ENCODE measurements at places on chromosomes 16 and 17. TPM values are rescaled to one million over a fixed set of nuclear protein-coding genes. Genes with fewer than 3 reads are reported as not detected.

GRCh38 chr16:85401370-85401916 is 211.7 kb upstream of the GSE1 start:
- H3K27me3 ChIP-seq, result no peaks in the 10 kb centered on the region
- DNase-seq, result no peak

SLC16A13 gene
- 1.9 TPM for polyA plus RNA-seq

DNA sequence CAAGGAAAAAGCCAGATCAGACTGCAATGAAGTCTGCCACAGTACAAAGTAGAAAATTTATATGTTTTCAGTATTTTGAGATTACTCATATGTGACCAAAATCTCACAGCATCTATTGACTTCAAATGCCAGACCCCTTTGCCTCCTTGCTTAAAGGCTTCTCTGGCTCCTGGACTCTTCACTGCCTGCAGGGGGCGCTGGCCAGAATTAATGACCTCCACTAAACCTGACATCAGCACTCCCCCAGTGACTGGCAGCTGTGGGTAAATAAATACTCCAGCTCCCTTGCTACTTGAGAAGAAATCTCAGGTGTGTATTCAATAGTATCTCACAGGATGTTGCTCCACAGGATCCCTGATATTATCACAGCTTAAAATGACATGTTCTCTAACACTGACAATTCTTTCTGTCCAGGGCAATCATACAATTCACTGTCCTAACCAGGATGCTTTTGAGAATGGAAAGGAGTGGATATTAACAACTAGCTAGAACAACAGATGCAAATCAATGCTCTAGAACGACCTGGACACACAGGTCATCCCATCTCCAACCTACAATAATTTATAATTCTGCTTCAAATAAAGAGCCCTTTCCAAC is 4.0 kb downstream of the BECN1 start:
- H3K27ac ChIP-seq, result no peak overlapping the region
- H3K4me3 ChIP-seq, result no peak overlapping the region
- H3K27me3 ChIP-seq, result no peaks in the 10 kb centered on the region
- DNase-seq, result peak; percentile 49

DNA sequence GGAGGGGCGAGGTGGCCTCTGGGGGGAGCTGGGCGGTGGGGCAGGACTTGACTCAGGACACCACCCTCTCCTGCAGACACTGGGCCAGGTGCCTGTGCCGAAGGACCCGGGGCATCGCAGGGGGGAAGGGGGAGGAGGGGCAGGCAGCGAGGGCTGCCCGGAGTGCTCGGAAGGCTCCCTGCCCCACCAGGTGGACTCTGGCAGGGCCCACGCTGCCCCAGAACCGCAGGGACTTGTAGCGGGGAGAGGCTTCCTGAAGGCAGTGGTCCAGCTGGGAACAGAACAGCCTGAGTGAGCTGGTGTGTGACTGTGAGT is 4.4 kb upstream of the HCRT start:
- no peaks in the 10 kb centered on the region for H3K27me3 ChIP-seq
- no peak for DNase-seq
- no peaks in the 10 kb centered on the region for H3K36me3 ChIP-seq
- peaks cover 18% of the 10 kb centered on the region for H3K4me1 ChIP-seq

HLF gene
- polyA plus RNA-seq, result 0.56 TPM

ZNF286A gene
- polyA plus RNA-seq, result 23.5 TPM

- no peak overlapping the region for H3K27ac ChIP-seq
- no peaks in the 10 kb centered on the region for H3K27me3 ChIP-seq
- peaks cover 50% of the 10 kb centered on the region for H3K36me3 ChIP-seq
- no peaks in the 10 kb centered on the region for H3K4me1 ChIP-seq
- no peak overlapping the region for H3K4me3 ChIP-seq
Observed at GRCh38 chr16:72112906-72113615, 19.4 kb downstream of the DHX38 start.

DNA sequence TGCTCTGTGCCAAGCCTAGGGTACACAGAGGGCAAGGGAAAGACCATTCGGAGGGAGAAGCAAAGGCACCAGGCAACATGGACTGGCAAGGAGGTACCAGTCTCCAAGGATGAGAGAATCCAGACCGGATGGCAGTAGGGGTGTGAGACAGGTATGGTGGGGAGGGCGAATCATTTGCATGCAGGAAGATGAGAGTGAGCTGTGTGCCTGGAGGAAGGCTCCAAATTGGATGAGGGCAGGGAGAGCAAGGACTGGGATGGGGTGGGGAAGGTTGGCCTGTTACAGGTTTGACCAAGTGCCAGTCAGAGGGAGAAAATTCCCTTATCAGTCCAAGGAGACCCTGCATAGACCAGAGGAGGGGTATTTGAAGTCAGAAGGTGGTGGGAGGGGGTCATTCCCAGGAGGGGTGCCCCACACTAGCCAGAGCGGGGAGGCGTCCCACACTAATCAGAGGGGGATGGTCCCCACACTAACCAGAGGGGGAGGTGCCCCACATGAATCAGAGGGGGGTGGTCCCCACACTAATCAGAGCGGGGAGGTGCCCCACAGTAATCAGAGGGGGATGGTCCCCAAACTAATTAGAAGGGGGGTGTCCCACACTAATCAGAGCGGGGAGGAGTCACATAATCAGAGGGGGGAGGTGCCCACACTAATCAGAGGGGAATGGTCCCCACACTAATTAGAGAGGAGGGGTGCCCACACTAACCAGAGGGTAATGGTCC is 737 bp downstream of the CANT1 start:
- H3K4me1 ChIP-seq, result peaks cover 49% of the 10 kb centered on the region
- H3K27ac ChIP-seq, result peak overlapping the region; percentile 71
- H3K36me3 ChIP-seq, result no peaks in the 10 kb centered on the region
- peaks cover 7% of the 10 kb centered on the region for H3K27me3 ChIP-seq
- DNase-seq, result no peak
- peak overlapping the region; percentile 86 for H3K4me3 ChIP-seq

DNA sequence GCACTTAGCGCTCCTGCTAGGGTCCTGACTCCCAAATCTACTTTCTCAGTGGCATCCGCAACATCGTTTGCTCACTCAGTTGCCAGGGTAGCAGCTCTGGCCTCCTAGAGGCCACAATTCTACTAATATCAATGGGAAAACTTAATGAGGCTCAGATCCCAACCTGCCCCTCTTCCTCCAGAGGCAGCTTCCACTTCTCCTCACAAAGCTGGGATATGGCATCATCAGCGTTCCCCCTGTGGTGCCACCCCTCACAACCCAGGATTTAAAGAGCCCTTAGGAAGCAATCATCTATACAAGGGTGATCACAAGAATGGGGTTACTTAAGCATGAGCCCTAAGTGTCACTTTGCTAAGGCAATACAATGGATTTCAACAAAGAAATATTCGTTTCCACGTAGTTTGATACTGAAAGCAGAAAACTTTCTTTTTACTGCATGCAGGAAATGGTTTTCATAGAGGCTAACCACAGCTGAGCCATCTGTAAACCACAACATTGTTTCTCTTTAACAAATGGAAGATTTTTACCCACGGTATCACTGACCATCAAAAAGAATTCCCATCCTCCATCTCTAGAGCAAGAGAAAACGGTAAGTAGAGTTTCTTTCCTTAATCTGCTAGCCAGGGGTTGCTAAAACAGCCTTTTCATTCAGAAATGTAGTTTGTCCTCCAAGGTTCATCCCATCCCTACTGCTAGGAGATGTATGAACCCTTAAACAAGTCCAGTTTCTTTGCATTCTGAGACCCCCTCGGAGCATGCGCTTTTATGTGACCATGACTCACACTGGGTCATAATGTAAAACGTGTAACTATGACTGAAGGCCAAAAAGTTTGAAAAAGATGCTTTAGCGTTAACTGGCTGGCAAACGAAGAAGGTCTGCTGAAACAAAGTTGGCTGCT is 68.3 kb upstream of the BCAR1 start:
- peak; percentile 66 for DNase-seq
- peak overlapping the region; percentile 71 for H3K4me3 ChIP-seq
- H3K36me3 ChIP-seq, result peaks cover 2% of the 10 kb centered on the region
- H3K4me1 ChIP-seq, result peaks cover 28% of the 10 kb centered on the region
- H3K27me3 ChIP-seq, result no peaks in the 10 kb centered on the region

- H3K4me3 ChIP-seq, result no peak overlapping the region
- DNase-seq, result no peak
- H3K27ac ChIP-seq, result no peak overlapping the region
- no peaks in the 10 kb centered on the region for H3K4me1 ChIP-seq
Observed at GRCh38 chr16:78690510-78690909, 591.1 kb downstream of the WWOX start.

DNA sequence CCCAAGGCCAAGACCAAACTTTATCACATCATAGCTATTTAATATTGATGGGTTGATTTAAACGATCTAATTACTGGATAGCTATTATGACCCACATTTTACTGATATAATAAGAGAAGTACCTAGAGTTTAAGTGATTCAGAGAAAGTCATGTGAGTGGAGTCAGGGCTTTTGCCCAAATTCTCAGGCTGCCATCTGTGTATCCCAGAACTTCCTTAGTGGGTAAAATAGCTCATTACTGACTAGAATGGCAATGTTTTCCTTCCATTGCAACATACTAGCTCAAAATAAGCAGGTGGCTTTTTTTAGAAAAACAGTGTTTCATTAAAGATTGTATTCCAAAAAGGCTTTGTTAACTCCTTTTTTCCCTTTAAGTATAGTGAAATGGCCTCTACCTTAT is 113.9 kb upstream of the MAF start:
- no peak overlapping the region for H3K27ac ChIP-seq
- DNase-seq, result no peak
- H3K4me1 ChIP-seq, result no peaks in the 10 kb centered on the region
- no peak overlapping the region for H3K4me3 ChIP-seq
- peaks cover 2% of the 10 kb centered on the region for H3K27me3 ChIP-seq

- H3K27ac ChIP-seq, result no peak overlapping the region
- no peak overlapping the region for H3K4me3 ChIP-seq
- no peaks in the 10 kb centered on the region for H3K27me3 ChIP-seq
- DNase-seq, result no peak
- peaks cover 12% of the 10 kb centered on the region for H3K4me1 ChIP-seq
- H3K36me3 ChIP-seq, result no peaks in the 10 kb centered on the region
Observed at GRCh38 chr16:80720804-80721371, 83.5 kb downstream of the CDYL2 start.

Data from CD4-positive, CD25-positive, alpha-beta regulatory T cell (primary cell).